Stimulated activated CD4-positive, alpha-beta T cell treated with anti-CD3 and anti-CD28 coated beads, Interleukin-1b, Interleukin-23, amount 100 ng/mL, for 1 hour (primary cell): ENCODE measurements at places on chromosomes 5 and 9.

- no peak for DNase-seq
Measured at GRCh38 chr5:1419476-1420210, 25.6 kb downstream of the SLC6A3 start.

GRCh38 chr9:19145881-19146280 lies 18.6 kb upstream of the PLIN2 start:
- no peak for DNase-seq

GRCh38 chr9:104944356-104944755 lies 16.4 kb upstream of the ABCA1 start:
- no peak for DNase-seq

DNA sequence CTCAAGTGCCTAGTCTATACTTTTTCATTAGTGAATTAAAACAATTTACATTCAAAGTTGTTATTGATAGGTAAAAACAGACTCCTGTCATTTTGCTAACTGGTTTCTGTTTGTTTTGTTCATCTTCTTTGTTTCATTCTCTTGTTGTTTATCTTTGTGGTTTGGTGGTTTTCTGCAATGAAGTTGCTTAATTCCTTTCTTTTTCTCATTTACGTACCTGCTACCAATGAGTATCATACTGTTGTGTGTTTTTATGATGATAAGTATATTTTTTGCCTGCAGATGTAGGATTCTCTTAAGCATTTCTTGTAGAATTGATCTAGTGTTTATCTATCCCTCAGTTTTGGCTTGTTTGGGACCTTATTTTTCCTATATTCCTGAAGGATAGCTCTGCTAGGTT lies 2230.0 kb downstream of the MAT2B start:
- no peak for DNase-seq

DNA sequence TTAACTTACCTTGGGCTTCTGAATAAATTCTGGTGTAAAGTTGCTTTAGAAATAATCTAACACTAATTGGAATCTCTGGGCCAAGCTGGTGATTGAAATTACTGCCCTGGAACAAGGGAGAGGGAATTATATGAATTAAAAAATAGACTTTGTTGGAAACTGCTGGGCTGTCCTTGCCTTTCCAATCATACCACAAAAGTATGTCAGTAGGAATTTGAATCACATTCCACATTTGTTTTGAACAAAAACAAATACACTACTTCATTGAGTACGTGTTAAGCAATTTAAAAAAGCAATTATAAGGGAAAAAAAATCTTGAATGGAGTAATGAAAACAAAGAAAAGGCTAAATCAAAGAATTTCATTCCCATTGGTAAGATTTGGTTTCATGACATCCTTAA lies 102.5 kb upstream of the SREK1 start:
- no peak for DNase-seq
